Sciatic nerve (tissue), 2 donors: ENCODE measurements at places on chromosomes 12 and 14.
A peak's percentile ranks its signal among the peaks of the same experiment; 100 is the strongest.

DNA sequence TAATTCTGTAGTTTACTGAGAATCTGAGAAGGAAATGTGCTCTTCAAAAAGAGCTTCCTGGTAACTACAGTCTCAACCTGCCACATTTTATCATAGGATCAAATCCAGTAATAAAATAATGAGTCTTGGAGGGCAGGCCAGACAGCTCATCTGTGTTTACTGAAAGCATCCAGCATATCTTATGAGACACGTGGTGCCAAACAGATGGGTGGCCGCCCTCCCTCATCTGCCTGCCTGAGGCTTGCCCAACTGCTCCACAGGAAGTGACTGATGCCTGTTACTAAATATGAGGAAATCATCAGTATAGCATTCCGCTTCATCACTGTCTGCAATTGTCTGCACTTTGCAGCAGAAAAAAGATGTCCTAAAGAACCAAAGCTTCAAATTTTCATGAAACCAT lies 13.5 kb downstream of the DHRS7 start:
- DNase-seq, result peak; percentile 70

- no peak for DNase-seq
These were observed 304.1 kb upstream of the SSTR1 start for GRCh38 chr14:37903343-37904191.

DNA sequence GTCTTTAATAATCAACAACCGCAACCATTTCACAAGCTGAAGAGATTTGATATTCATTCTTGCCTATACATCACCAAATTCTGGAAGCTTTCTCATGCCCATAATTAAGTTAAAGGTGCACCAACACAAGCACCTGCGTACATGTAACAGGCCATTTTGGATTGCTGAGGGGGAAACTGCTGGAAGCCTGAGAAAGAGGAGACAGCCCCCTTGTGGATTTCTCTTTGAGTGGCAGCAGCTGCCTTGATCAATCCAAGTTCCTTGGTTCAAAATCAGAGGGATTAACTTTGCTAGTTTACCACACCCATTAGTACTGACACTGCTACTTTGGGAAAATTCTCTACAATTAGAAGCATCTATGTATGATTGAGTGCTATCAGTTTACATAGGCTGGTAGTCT lies 321.1 kb downstream of the NOVA1 start:
- no peak for DNase-seq

- no peak for DNase-seq
These were observed 44.3 kb downstream of the ELK3 start for GRCh38 chr12:96238336-96239047.

- DNase-seq, result no peak
These were observed 5.6 kb upstream of the GCH1 start for GRCh38 chr14:54908190-54908589.

- DNase-seq, result no peak
These were observed 129.6 kb downstream of the SNAPC1 start for GRCh38 chr14:61891810-61892209.

DNA sequence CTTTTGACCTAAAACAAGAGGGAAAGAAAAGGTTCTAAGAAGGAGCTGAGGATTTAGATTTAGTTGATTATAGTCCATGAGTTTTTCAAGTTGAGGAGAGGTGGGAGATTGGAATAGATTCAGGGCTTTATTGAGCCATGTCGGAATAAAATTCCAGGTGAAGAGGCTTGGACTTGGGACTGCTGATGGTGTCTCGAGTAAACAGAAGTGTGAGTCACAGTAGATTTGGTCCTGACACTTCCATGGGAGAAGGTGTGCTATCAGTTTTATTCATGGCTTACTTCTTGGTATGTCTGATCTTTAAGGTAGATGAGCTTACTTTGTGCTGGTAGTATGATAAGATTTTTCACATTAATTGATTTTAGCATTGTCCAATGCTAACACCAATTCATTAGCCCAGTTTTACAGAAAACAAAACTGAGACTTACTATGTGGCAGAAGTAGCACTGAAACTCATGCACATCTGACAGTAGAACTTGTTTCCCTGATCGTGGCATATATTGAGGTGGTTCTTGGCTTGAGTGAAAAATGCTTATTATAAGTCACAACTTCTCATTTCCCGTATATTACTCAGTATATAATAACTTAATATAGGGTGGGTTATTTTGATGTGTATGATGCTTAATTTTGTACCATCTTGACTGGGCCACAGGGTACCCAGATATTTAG lies 172.4 kb upstream of the IGF1 start:
- DNase-seq, result no peak

- no peak for DNase-seq
These were observed 315.9 kb downstream of the NRXN3 start for GRCh38 chr14:78486081-78486480.

DNA sequence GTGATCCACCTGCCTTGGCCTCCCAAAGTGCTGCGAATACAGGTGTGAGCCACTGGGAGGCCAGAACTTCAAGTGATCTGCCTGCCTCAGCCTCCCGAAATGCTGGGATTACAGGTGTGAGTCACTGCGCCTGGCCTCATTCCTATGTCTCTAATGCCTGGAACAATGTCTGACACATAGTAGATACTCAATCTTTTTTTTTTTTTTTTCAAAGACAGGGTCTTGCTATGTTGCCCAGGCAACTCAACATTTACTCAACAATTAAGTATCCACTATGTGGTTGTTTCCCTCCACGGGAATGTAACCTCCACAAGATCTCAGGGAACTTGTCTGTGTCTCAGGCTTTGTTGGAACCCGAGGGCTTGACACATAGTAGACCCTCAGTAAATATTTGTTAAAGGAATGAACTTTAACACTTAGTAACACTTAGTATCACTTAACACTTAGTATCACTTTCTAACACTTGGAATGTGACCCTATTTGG lies 3.0 kb upstream of the TMEM120B start:
- DNase-seq, result no peak

- DNase-seq, result no peak
These were observed 53.5 kb downstream of the SUDS3 start for GRCh38 chr12:118429688-118430383.

DNA sequence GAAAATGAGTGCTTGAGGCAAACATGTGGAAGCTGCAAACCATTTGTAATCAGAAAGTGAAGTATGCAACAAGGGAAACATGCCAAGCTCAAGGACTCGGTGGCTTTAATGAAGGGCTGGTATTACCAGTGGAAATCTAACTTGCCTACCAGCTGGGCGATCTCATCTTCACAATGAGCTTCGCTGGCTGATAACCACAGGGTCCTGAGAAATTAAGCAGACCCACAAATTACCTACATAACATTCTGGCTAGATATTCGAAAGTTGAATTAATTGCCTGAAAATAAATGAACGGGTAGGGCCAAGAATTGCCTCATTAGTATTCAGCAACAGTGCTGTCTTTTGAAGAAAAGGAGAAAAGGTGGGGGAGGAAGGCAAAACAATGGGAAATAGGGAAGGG lies 439.4 kb downstream of the PDZRN4 start:
- no peak for DNase-seq

GRCh38 chr12:67354322-67354721 lies 85.2 kb downstream of the CAND1 start:
- no peak for DNase-seq

- DNase-seq, result peak; percentile 62
These were observed 96.8 kb downstream of the B4GALNT3 start for GRCh38 chr12:556498-556897.

GRCh38 chr12:18651525-18651924 lies 86.3 kb downstream of the PLCZ1 start:
- no peak for DNase-seq

DNA sequence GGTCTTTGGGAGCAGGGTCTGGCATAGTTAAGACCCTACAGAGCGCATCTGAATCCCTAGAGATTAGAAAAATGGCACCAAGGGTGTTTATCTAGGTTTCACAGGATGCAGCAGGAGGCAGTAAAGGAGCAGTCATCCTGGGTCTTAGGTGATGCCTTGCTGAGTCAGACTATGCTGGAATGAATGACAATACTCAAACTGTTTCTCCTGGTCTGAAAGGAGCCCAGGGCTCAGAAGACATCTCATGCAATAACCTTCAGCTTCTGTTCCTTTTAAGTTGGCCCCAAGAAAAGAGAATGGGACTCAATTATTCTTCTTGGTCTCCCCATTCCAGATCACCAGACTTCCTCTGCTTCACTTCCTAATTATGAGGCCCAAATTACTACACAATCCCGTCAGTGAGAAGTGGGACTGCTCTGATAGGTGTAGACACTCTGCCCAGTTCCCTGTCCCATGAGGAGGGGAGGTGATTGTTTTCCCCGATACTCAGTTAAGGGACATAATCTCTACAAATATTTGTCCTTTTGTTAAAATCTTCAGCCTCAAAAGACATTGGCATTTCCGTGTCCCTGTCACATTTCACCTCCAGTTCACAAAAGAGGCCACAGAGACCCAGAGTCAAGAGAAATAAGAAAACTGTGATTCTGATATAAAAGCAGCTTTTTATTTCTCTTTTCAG lies 14.8 kb upstream of the APOF start:
- DNase-seq, result no peak

DNA sequence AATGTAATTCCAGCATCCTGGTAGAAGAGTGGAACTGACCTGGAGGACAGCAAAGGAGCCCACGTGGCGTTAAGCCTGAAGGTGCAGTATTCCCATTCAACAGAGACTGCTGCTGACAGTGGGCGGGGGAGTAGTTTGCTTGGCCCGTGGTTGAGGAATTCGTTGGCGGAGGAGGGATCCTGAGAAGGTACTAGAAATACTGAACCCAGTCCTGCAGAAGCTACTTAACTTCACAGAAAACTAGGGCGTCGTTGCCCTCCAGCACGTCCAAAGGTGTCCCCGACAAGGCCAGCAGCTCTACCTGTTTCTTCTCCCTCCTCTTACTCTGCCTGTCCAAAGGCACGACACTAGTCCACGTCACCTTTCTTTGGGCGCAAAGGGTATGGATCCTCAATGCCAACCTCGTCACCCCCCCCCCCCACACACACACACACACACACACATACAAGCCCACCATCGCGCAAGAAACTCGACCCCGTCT lies 303 bp downstream of the PUS7L start:
- DNase-seq, result peak; percentile 58

DNA sequence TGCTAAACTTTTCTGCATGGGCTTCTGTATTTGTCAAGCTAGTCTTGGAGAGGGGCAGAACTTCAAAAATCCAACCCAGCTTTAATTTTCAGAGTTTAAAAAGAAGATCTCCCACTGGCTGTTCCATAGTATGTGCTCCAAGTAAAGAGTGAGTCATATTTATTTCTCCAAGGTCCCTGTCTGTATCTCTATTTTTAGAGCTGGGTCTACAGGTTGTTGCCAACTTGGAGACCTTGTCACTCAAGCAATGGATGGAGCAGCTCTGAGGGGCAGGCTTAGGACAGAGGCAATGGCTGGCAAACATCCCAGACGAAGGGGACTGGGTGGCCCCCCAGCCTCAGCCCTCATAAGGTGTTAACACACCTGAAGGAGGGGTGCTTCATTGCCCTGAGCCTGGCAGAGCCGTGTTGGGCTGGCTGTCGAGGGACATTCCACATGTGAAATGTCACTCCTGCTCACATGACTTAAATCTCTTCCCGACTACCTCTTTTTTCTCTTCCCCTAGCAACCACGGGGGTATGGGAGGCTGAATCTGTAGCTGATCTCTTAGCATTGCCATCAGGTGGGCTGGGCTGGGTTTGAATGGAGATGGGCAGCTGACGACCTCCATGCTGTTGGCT lies 103.1 kb downstream of the SMOC1 start:
- no peak for DNase-seq

DNA sequence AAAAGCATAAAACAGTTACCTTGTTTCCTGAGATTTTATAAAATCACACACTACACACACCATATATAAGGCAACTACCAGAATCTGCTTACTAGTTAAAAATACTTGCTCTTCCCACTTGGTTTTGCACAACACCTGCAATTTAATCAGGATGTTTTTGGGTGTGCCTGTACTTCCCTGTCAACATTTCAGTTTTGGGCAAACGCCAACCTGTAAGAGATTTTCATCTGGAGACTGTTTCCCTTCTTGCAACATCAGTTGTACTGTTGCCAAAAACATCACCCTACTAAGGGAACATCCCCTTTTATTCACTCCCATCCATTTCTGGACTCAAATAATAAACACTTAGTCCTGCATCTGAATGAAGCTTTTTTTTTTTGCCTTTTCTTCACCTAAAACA lies 172.3 kb downstream of the DUSP6 start:
- no peak for DNase-seq

DNA sequence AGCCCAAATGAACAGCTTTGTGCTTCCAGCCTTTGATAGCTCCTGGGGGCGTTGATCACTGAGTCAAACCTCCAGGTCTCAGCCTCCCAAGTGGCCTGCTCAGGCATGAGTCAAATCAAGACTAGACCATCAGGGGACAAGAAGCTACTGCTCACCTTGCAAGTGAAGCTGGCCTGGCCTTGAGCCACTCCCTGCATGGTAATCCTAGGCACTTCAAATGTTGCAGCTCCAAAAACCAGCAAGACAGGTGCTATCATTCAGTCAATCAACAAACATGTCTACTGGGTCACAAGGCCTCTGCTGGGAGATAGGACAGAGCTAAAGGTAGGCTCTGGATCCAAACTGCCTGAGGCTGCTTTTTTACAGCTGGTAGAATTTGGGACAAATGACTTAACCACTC lies 33.1 kb upstream of the NOS1 start:
- no peak for DNase-seq

DNA sequence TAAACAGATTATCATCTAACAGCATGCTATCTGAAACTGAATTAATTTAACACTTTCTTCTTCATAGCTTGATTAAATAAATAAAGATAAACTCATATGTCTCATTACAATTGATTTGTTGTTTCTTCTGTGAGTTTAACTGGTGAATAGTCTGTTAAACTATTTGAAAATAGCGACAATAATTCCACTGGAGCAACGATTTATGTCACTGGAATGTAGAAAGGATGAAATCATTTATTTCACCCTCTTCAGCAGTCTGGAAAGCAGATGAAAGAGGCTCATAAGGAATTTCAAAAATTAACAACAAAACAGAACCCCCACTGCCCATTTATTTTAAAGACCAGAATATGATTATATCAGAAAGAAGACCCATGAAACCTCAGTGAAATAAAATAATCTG lies 1165.1 kb upstream of the USP15 start:
- DNase-seq, result no peak
